Hypothalamus (tissue), 51 donors: ENCODE measurements at places on chromosomes 16 and 17.

GRCh38 chr17:36592716-36593321, 1.1 kb downstream of the DHRS11 start:
- no peak for DNase-seq

GRCh38 chr17:7560172-7561027, 1.3 kb upstream of the SENP3 start:
- peak; percentile 43 for DNase-seq

DNA sequence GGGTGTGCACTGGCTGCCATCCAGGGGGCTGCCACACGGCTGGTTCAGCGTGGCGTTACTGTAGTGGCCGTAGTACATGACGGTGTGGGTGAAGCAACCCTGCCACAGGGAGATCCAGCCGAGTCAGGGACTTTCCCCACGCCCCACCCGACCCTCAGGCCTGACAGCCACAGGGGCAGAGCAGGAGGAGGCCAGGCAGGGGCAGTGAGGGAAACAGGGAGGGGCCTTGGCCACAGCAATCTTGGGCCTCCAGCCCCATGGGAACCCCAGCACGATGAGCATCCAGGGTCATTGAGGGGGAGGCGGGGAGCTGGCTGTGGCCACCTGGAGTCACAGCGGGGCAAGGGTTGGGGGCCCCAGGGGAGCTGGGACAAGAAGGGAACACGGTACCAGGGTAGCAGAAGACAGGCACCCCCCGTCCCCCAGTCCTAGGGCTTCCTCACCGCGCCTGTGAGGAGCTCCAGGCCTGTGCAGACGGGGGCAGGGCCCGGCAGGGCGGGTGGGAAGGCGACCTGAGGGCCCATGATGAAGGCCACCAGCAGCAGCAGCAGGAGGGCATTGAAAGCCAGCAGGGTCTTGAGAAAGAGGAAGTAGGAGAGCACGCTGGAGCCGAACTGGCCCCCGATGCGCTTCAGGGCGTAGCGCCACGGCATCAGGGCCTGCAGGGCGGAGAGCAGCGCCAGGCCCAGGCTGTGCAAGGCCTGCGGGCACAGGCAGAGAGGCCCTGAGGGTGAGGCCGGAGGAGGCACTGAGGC, 4.3 kb downstream of the TMC6 start:
- no peak for DNase-seq

GRCh38 chr17:57401556-57402488, 145.5 kb downstream of the MSI2 start:
- DNase-seq = no peak

- no peak for DNase-seq
Measured at GRCh38 chr17:50955667-50956120, 89.5 kb upstream of the TOB1 start.

DNA sequence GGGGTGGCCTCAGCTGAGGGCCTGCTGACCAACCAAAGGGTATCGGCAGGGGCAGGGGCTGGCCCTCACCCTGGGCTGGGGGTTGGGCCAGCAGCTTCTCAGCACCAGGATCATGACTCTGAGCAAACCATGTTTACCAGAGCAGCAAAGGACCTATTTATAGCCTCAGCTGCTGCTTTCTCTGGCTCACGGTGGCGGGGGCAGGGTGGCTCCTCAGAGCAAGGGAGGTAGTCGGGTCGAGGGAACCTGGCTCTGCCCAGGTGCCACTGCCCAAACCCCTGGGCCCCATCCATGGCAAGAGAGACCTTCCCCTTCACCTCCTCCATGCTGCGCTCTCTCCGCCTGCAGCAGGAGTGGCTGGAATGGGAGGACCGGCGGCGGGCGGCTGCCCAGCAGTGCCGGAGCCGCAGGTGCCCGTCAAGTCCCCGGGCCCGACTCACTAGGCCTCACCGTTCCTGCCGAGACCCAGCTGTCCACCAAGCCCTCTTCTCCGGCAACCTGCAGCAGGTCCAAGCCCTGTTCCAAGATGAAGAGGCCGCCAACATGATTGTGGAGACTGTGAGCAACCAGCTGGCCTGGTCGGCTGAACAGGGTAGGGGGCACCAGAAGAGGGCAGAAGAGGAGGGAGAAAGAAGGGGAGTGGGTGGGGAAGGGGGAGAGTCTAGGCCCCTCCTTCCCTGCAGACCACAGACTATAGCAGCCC, at the start of gene ASB16:
ASB16 (plus strand) TSS at position 206 of the 703 bp plus-strand sequence; CDS start at position 292, 86 bp downstream.
- DNase-seq = peak; percentile 9

DNA sequence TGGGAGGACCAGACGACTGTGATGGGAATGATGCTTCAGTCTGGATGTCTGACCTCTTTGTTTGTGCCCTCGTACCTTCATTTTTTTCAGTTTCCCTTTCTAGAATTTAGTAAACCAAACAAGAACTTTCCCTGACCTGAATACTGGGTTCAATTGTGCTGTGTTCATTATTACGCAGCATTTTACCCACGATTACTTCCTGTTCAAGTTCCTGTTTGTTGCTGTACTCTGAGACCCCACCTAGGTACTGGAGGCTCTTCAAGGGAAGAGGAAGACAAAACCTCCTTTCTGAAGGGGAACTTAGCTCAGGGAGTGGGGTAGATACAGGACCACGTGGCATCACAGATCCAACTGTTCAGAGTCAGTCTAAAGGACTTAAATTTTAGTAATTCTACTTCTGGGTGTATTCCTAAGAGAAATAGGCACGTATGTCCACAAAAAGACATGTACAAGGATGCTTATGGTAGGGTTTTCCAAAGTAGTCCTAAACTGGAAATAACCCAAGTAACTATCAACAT, 9.2 kb upstream of the PRKCB start:
- no peak for DNase-seq
